ENCODE measurements at places on chromosomes 6 and 20. TPM values are rescaled to one million over a fixed set of nuclear protein-coding genes. Genes with fewer than 3 reads are reported as not detected.

DNA sequence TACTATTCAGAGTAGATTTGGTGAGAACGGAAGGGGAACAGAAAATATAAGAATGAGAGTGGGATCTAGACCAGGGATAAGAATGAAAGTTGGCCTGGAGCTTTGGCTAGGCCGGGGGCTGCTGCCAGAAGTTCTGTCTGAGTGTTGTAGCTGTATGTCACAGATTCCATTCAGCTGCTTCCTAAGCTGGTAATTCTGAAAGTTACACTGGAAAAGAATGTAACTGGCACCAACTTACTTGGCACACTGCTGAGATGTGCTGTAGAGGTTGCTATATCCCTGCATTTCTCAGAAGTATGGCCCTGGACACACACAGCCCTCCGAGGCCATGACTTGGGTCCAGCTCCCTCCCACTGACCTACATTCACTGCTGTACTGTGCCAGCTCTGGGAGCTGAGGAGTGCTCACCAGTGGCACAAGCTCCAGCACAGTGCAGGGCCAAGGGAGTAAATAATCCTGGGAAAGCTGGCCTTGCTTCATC, 25.8 kb upstream of the TMEM217 start:
- H3K27me3 ChIP-seq: no peaks in the 10 kb centered on the region
- DNase-seq: peak; percentile 90
- peaks cover 2% of the 10 kb centered on the region for H3K36me3 ChIP-seq
- no peak overlapping the region for H3K4me3 ChIP-seq

DNA sequence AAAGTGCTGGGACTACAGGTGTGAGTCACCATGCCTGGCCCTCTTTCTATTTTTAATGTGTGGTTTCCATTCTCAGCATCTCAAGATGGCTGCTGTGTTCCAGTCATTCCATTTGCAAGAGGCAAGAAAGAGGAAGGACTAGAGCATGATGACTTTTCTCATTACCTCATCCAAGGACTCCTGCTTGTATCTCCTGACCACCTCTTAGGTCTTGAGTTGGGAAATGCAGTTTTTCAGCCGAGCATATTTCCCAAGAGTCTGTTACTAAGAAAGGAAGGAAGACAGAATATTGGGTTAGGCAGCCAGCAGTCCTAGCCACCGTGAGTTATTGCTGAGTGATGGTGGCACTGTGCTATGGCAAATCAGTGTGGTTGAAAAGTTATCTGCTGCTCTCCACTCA, 108.4 kb upstream of the INSM1 start:
- no peaks in the 10 kb centered on the region for H3K27me3 ChIP-seq
- no peaks in the 10 kb centered on the region for H3K36me3 ChIP-seq
- no peak overlapping the region for H3K27ac ChIP-seq
- H3K4me3 ChIP-seq: no peak overlapping the region

- H3K4me1 ChIP-seq: no peaks in the 10 kb centered on the region
- no peak overlapping the region for H3K4me3 ChIP-seq
- H3K27ac ChIP-seq: no peak overlapping the region
- no peaks in the 10 kb centered on the region for H3K27me3 ChIP-seq
- H3K36me3 ChIP-seq: no peaks in the 10 kb centered on the region
- DNase-seq: no peak
These were observed 348.8 kb upstream of the PLCB4 start for GRCh38 chr20:8720089-8720488.

GRCh38 chr6:66930559-66931290, 1223.7 kb upstream of the EYS start:
- no peak for DNase-seq
- no peaks in the 10 kb centered on the region for H3K4me1 ChIP-seq
- H3K27me3 ChIP-seq: no peaks in the 10 kb centered on the region
- H3K36me3 ChIP-seq: no peaks in the 10 kb centered on the region
- no peak overlapping the region for H3K27ac ChIP-seq

GRCh38 chr20:53079828-53080686, 107.9 kb downstream of the TSHZ2 start:
- H3K4me3 ChIP-seq: no peak overlapping the region
- no peak overlapping the region for H3K27ac ChIP-seq
- no peaks in the 10 kb centered on the region for H3K36me3 ChIP-seq
- H3K27me3 ChIP-seq: no peaks in the 10 kb centered on the region
- H3K4me1 ChIP-seq: no peaks in the 10 kb centered on the region

DNA sequence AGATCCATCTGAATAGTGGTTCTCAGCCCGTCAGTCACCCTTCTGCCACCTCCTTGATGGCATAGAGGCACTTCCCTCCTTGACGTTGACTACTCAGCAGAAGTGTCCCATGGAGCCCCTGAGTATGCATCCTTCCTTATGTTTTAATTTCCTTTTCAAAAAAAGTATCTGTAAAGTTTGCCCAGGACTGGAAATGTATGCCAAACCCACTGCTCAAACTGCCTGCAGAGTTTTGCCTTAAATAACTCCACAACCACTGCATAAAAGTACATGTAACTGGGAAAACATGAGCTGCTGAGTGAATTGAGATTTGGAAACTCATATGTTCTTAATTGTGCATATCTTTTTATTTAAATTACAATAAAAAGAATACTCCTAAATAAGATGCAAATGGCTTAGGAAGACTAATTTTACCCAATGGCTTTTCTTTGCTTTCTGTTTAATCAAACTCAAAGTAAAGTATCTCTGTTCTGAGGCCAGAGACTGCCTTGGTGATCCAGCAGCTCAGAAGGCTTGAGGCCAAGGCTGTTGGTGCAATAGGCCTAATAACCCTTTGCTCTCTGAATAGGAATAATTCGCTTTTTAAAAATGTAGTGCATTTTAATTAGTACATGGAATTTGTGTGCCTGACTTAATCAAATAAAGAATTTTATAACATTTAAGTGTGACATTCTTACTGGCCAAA, 90.4 kb downstream of the FNDC1 start:
- no peak for DNase-seq
- no peaks in the 10 kb centered on the region for H3K36me3 ChIP-seq
- no peaks in the 10 kb centered on the region for H3K27me3 ChIP-seq

GRCh38 chr6:111850295-111850937, 22.8 kb downstream of the FYN start:
- no peak for DNase-seq
- H3K4me3 ChIP-seq: no peak overlapping the region
- H3K36me3 ChIP-seq: no peaks in the 10 kb centered on the region
- H3K27me3 ChIP-seq: no peaks in the 10 kb centered on the region

GRCh38 chr6:167311286-167311685, 13.6 kb upstream of the TTLL2 start:
- H3K27me3 ChIP-seq: no peaks in the 10 kb centered on the region
- H3K4me1 ChIP-seq: no peaks in the 10 kb centered on the region
- no peak overlapping the region for H3K4me3 ChIP-seq
- no peak overlapping the region for H3K27ac ChIP-seq
- no peaks in the 10 kb centered on the region for H3K36me3 ChIP-seq

DNA sequence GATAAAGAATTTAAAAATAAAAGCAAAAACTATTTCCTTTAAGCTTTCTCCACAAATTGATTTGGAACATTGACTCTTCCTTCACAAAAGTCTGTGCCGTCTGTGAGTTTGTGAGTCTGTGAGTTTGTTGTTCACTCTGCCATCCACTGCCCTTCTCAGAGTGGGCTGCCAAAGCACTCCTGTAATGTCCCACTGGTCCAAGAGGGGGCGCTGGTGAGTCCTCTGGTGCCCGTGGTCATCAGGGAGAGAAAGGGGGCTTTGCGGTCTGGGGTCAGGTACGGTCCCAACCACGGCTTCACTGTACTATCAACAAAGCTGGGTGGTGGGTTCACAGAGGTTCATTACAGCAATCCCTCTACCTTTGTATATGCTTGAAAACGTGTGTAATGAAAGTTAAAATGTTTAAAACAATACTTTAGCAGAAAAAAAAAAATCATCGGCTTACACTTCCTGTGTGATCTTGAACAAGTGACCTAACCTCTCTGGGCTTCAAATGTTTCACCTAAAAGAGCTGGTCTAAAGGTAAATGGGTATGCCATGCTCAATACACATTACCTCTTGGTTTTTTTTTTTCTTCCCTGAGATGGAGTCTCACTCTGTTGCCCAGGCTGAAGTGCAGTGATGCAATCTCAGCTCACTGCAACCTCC, 5.6 kb upstream of the ANKRD60 start:
- H3K4me1 ChIP-seq: no peaks in the 10 kb centered on the region
- no peaks in the 10 kb centered on the region for H3K36me3 ChIP-seq
- H3K27ac ChIP-seq: no peak overlapping the region
- H3K27me3 ChIP-seq: no peaks in the 10 kb centered on the region
- DNase-seq: peak; percentile 82
- no peak overlapping the region for H3K4me3 ChIP-seq

DNA sequence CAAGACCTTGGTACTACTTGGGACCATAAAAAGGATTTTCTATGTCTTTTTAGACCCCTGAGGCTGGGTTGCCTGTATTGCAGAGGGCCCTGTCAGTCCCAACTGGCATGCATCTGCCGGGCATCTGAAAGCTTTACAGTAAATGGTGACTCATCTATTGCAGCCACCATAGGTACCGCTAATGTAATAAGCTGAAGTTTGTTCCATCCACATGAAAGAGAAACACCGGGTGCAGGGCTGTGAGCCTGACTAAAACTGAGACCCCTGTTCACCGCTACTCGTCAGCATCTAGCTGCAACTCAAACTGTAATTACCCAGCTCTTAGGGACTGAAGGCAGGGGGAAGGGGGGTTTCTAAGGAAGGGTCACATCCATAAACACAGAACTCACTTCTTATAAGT, 49.5 kb downstream of the TRERF1 start:
- no peak for DNase-seq
- no peaks in the 10 kb centered on the region for H3K4me1 ChIP-seq
- H3K27ac ChIP-seq: no peak overlapping the region
- H3K4me3 ChIP-seq: no peak overlapping the region

DNA sequence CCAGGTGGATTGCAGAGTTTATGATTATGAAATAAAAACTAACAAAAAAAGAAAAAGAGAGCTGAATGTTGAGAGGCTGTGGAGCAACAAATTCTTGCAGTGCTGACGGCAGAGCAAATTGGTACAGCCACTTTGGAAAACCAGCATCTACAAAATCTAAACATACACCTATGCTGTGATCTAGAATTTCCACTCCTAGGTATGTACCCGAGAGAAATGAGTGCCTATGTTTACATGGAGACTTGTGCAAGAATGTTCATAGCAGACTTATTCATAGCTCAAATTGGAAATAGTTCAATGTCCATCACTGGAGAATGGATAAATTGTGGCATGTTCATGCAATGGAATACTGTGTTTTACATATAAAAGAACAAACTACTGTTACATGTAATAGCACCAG, 3.0 kb upstream of the BLCAP start:
- peaks cover 3% of the 10 kb centered on the region for H3K4me1 ChIP-seq
- H3K36me3 ChIP-seq: no peaks in the 10 kb centered on the region
- no peaks in the 10 kb centered on the region for H3K27me3 ChIP-seq
- H3K4me3 ChIP-seq: no peak overlapping the region

- peak; percentile 64 for DNase-seq
- no peaks in the 10 kb centered on the region for H3K27me3 ChIP-seq
- no peak overlapping the region for H3K4me3 ChIP-seq
- no peaks in the 10 kb centered on the region for H3K4me1 ChIP-seq
These were observed 68.6 kb downstream of the PTPN1 start for GRCh38 chr20:50578778-50579165.

DNA sequence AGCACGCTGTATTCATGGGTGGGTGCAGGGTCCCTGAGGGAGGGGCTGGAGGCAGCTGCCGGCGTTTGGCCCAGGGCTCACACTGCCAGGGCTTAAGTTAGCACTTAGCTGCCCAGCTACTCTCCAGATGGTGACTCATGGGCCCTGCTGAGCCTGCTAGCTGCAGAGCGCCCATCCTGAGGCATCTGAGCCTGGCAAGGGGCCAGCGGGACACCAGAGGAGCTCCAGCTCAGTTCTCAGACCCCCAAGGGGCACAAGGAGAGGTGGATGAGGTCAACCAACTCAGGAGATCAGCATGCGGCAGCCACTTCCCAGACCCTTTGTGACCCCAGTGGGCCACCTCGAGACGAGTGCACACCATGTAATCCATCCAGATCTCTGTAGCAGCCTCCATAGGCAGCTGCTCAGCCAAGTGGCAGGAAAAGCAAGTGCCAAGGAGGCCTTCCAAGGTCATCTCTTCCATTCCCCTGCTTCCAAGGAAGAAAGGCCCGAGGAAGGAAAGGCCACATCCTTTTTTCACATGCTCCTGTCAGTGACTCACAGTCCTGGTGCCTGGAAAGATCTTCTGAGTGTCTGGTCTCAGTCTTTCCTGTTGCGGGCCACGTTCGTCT, 35.3 kb downstream of the FOXP4 start:
- no peaks in the 10 kb centered on the region for H3K36me3 ChIP-seq
- peak; percentile 90 for DNase-seq
- no peaks in the 10 kb centered on the region for H3K27me3 ChIP-seq
- H3K4me3 ChIP-seq: no peak overlapping the region

GRCh38 chr6:84921891-84922290, 157.5 kb upstream of the TBX18 start:
- H3K27ac ChIP-seq: no peak overlapping the region
- H3K27me3 ChIP-seq: no peaks in the 10 kb centered on the region

GRCh38 chr20:63980317-63980805, 571 bp upstream of the PRPF6 start:
- no peak overlapping the region for H3K4me3 ChIP-seq
- no peak for DNase-seq
- no peaks in the 10 kb centered on the region for H3K27me3 ChIP-seq
- H3K36me3 ChIP-seq: peaks cover 4% of the 10 kb centered on the region

GRCh38 chr6:124765280-124765679, 197.0 kb upstream of the RNF217 start:
- no peaks in the 10 kb centered on the region for H3K27me3 ChIP-seq
- no peaks in the 10 kb centered on the region for H3K36me3 ChIP-seq
- no peak overlapping the region for H3K27ac ChIP-seq
- DNase-seq: no peak

DNA sequence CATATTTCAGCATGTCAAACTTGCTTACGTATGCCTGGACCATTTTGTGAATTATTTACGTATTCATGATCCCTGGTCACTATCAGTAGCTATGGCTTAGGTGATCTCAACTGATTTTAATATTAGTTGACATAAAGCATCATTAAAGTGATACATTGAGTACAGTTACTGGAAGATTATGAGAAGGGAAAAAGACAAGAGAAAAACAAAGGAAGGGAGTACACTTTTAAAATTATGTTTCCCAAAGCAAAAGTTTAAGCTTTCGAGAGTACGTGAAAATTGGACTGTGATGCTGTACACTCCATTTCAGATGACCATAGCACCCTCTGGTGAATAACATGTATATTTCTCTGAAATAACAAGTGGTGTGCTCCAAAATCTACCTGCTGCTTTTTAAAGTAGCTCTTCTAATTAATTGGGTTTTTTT, 215.0 kb upstream of the HSF2 start:
- no peak overlapping the region for H3K27ac ChIP-seq
- H3K4me1 ChIP-seq: no peaks in the 10 kb centered on the region
- H3K27me3 ChIP-seq: no peaks in the 10 kb centered on the region

- no peaks in the 10 kb centered on the region for H3K36me3 ChIP-seq
- H3K27me3 ChIP-seq: no peaks in the 10 kb centered on the region
- no peak for DNase-seq
These were observed 15.2 kb downstream of the COX4I2 start for GRCh38 chr20:31652917-31653396.

Gene STXBP5
- 28.9 TPM for total RNA-seq

Gene EYS
- not detected for total RNA-seq

Gene SASH1
- total RNA-seq: 89.7 TPM

Gene PI3
- 0.96 TPM for total RNA-seq

Gene SMOC2
- total RNA-seq: 203 TPM

Gene SLC24A3
- 23.9 TPM for total RNA-seq

Gene EBF4
- 16.7 TPM for total RNA-seq

Gene NKX2-2
- not detected for total RNA-seq

Gene PPP1R16B
- total RNA-seq: 13.4 TPM
